Stimulated activated CD4-positive, alpha-beta T cell treated with anti-CD3 and anti-CD28 coated beads, Interleukin-4, amount 100 ng/mL, for 4 hours (primary cell): ENCODE measurements at places on chromosomes 13 and 19.
A peak's percentile ranks its signal among the peaks of the same experiment; 100 is the strongest.

GRCh38 chr13:49124693-49125304, 95.3 kb upstream of the MLNR start:
- no peak for DNase-seq

DNA sequence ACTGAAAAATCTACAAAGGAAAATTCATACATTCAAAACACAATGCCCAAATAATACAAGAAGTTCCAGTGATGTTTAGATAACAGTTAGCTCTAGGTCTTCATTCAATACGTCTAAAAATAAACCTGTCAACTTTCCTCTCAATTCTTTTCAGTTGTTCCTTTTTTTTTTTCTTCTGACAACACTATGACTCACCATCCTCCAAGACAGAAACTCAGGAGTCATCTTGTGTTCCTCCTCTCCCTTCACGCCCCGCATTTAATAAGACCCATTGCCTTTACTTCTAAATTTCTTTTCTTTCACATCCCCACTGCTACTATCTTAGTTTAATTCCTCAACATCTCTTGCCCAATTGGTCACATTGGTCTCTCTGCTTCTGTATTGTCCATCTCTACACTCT, 759.9 kb downstream of the GPC5 start:
- no peak for DNase-seq

DNA sequence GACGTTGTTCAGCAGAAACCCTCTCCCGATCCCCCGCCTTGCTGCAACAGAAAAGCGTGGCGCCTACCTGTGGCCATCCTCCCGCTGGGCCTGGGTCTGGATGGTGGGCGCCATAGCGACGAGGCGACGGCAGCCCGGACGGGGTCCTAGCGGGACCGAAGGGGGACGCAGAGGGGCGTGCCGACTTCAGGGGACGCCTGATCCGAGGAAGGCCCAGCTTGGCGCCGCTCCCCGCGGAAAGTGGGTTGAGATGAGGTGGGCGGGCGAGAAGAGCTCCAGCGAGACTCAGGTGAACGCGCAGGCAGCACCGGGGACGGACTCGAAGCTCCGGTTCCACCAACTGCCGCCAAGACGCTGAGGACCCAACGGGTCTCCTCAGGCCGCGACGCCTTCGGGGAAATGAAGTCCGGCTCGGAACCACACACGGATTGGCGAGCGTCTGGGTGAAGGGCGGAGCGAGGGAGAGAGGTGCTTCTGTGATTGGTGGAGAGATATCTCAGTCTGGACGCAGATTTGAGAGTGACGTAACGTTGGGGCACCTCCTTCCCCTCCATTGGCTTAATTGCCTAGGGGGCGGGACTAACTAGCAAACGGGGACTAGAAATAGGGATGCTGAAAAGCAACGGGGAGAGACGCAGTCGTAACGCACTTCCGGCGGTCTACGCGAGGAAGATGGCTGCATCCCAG, at the start of the genes MED29 and PAF1:
MED29 (plus strand) TSS at position 628 of the 687 bp plus-strand sequence; CDS start at position 673, 45 bp downstream.
PAF1 (minus strand) TSS at position 356 of the 687 bp plus-strand sequence; CDS start at position 114, 242 bp downstream.
- DNase-seq: peak; percentile 98

DNA sequence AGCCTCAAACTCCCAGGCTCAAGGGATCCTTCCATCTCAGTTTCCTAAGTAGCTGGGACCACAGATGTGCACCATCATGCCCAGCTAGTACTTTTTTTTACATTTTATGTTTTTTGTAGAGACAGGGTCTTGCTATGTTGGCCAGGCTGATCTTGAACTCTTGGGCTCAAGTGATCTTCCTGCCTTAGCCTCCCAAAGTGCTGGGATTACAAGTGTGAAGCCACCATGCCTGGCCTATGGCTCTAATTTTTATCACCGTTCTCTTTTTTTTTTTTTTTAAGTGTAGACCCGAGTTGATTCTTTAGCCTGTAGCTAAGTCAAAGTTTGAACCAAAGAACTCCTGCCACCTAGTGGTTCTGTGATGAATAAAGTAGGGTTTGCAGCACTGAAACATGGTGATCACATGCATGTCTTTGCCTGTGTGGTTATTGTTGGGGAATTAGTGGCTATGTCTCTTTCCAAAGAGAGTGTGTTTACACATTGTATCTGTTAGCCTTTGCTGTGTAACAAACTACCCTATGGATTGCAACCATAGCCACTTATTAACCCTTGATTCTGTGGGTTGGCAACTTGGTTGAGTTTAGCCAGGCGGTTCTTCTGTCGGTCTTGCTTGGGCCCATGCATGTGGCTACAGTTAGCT, 11.6 kb downstream of the NFILZ start:
- no peak for DNase-seq

DNA sequence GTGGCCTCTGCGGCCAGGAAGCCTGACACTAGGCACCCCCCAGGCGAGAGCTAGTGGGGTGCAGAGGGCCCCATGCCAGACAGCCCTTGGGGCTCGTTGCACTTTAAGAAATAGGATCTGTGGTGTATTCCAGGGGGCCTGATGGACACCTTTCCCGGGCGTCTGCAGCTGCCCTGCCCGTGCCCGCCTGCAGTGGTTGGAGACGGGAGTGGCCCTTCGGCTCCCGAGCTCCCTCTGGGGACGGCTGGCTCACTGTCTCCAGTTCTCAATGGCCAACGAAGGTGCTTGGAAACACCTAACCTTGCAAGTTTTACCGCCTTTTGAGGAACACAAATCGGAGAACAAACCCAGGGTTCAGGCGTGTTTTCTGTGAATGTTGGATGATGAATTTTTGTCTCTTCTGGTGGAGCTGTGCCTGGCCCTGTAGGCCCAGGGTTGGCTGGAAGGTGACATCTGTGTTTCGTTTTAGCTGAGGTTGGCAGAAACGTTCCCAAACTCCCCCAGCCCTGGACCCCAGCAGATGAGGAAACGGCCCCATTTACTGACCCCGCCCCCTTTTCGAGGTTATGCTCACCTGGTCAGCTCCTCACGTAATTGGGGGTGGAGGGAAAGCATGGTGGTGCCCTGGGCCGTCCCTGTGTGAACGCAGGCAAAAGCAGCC, 17.4 kb upstream of the NPAS1 start:
- DNase-seq: no peak

GRCh38 chr19:1261798-1262622, 7.1 kb upstream of the CIRBP start:
- no peak for DNase-seq

GRCh38 chr13:33937373-33938098, 119.6 kb downstream of the RFC3 start:
- no peak for DNase-seq

GRCh38 chr19:14106840-14107239, 10.7 kb downstream of the PRKACA start:
- no peak for DNase-seq

GRCh38 chr19:34793565-34793964, 20.6 kb upstream of the ZNF599 start:
- DNase-seq: no peak

GRCh38 chr19:30084390-30084819, 142.4 kb downstream of the URI1 start:
- DNase-seq: no peak

DNA sequence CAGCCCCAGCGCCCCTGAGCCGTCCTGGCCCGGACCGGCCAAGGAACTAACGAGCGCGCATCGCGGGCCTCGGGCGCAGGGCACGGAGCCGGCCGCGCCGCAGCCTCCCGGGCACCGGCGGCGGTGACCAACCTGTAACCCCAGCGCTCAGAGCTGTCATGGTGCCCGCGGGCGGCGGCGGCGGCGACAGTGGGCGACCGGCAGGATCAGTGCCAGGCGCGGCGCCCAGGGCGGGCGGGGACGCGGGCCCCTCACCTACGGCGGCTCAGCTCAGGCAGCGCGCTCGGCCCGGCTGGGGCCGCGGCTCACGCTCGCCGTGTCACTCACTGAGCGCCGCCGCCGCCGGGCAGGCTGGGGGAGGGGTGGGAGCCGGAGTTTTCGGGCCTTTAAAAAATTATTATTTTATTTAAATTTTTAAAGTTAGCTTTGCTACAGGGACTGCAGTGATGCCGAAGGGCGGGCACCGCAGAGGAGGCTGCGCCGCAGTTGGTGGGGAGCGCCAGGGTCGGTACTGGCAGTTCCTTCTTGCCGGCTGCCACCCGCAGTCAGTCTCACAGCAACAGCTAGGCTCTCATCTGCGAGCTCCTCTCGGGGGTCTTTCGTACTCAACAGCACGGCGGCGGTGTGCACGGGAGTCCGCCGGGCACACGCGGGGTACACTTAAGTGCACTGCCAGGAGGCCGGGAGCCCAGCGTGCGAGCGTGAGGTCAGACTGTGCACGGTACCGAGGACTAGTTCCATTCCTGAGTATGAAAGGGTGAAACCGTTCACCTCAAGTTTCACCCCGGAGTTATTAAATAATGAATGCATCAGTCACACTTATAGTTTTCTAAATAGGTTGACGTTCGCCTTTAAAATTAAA, at the start of gene NALCN:
NALCN (minus strand) TSS at position 328 of the 862 bp plus-strand sequence. CDS start 17,382 bp downstream, outside the sequence.
- DNase-seq: no peak

DNA sequence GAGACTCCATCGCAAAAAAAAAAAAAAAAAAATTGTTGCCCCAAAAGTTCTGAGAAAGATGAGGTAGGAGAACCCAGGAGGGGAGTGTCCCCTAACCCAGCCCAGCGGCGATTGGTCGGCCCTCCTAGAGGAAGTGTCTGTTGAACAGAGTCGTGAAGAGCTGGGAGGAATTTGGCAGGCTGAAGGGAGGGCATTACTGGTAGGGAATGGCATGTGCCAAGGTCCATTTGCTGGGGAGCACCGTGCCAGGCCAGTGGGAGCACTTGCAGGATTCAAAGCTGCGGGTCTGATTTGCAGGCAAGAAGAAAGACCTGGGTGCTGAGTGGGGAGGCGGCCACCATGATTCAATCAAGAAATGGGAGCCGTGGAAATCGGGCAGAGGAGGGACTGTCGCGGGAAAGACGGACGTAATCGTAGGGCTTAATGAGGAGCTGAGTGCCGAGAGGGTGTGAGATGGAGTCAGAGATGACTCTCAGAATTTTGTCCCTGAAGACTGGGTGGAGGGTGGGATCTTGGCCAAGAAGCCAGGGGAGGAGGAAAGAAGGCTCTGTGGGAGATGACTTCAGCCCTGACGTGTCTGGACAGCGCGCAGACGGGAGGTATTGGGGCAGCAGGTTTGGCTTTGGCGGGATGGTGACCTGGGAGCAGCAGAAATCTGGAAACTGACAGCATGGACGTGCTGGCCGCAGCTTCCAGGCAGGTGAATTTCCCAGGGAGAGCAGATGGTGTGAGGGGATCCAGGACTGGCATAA, 15.4 kb downstream of the CERS4 start:
- DNase-seq: no peak

GRCh38 chr19:872266-872951, 12.9 kb downstream of the CFD start:
- DNase-seq: peak; percentile 62

DNA sequence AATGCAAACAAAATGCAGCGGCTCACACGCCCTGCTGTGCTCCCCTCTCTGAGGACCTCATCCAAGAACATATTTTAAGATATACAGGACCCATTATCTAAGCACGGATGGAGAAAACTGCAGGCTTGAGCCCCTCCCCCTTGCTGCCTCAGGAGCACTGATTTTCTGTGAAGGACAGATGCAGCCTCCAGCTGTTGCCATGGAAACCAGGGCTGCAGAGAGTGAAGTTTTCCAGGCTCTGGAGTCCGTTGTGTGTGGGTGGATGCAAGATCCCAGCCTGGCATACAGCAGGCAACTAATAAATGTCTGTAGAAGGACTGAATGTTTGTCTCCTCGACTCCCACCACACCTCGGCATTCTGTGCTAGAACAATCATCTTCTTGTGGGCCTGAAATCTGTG, 105.6 kb upstream of the PEG3 start:
- DNase-seq: no peak

DNA sequence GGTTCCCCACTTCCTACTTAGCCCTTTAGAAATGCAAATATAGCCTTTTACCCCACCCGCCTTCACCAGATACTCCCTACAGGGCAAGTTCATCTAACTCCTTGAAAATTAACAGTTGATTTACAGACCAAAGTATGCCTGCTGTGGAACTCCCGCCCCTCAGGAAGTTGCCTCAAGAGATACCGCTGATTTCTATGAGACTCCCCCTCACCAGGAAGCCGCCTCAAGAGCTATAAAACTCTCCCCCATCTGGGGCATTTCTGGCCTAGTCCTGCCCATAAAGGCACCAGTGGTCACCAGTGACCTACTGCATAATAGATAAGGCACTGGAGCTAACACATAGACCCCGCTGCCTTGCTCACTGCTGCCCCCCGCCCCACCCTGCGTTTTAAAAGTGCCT, 201.7 kb upstream of the UBL3 start:
- no peak for DNase-seq

GRCh38 chr13:68023838-68024581, 793.9 kb upstream of the PCDH9 start:
- DNase-seq: no peak

DNA sequence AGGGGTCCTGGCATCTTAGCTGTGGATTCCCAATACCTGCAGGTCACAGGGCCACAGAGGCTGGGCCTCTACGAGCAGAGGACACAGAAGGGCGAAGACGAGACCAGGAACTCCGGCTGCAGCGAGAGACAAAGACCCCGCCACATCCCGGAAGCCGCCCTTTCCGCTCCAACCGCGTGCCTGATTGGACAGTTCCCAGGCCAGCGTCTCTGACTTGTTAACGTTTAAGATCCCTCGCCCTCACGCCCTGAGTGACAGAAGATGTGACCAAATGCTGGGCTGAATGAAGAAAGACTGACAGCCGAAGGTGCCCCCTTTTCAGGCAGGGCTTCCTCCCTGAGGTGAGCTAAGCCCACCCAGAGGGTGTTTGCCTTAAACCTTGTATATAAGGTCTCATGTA, at the start of gene ZNF98:
ZNF98 (minus strand) TSS at position 136 of the 400 bp plus-strand sequence; CDS start at position 14, 122 bp downstream.
- DNase-seq: no peak

DNA sequence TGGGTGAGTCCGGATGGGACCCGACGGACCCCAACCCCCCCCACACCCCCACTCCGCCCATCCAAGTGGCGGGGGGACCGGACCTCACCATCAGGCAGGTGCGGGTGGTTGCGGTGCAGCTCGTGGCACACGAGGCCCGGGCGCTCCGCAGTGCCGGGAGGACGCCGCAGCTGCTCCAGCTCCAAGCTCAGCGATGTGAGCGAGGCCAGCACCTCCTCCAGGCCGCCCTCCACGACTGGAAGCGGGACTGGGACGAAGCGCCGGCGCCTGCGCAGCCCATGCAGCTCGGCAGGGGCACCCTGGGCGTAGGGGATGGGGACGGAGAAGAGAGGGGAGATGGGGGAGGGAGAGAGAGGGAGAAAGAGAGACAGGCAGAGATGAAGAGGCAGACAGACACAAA, 30.1 kb upstream of the OLFM2 start:
- DNase-seq: no peak

DNA sequence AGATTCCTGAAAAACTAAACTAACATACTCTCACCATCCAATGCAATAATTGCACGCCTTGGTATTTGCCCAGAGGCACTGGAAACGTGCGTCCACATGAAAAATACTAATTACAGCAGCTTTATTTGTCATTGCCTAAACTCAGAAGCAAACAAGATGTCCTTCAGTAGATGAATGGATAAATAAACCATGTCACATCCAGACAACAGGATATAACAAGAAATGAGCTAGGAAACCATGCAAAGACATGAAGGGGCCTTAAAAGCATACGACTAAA, 25.0 kb downstream of the ELL start:
- DNase-seq: no peak

DNA sequence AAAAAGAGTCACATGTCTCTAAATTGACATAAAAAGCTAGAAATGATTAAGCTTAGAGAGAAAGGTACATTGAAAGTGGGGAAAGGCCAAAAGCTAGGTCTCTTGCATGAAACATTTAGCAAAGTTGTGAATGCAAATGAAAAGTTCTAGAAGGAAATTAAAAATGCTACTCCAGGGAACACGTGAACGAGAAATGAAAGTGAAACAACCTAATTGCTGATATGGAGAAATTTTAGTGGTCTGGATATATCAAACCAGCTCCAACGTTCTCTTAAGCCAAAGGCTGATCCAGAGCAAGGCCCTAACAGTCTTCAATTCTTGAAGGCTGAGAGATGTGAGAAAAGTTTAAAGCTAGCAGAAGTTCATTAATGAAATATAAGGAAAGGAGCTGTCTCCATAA, 419.8 kb downstream of the SLITRK6 start:
- no peak for DNase-seq
